ENCODE measurements at places on chromosomes 1 and 21.

GRCh38 chr1:215899901-215900300 is 332.8 kb downstream of the KCTD3 start:
- H3K27me3 ChIP-seq = no peaks in the 10 kb centered on the region
- no peaks in the 10 kb centered on the region for H3K36me3 ChIP-seq
- DNase-seq = no peak
- no peak overlapping the region for H3K27ac ChIP-seq
- no peaks in the 10 kb centered on the region for H3K4me1 ChIP-seq
- H3K4me3 ChIP-seq = no peak overlapping the region

- no peaks in the 10 kb centered on the region for H3K27me3 ChIP-seq
- H3K4me1 ChIP-seq = peaks cover 3% of the 10 kb centered on the region
- peak overlapping the region; percentile 7 for H3K27ac ChIP-seq
- H3K36me3 ChIP-seq = no peaks in the 10 kb centered on the region
- peak overlapping the region; percentile 43 for H3K4me3 ChIP-seq
Observed at GRCh38 chr1:28913786-28914227, 562 bp upstream of the EPB41 start.

- H3K27me3 ChIP-seq = no peaks in the 10 kb centered on the region
- no peak for DNase-seq
- no peak overlapping the region for H3K27ac ChIP-seq
- H3K36me3 ChIP-seq = peaks cover 85% of the 10 kb centered on the region
Observed at GRCh38 chr1:19115082-19115808, 94.8 kb downstream of the UBR4 start.

- H3K36me3 ChIP-seq = no peaks in the 10 kb centered on the region
- H3K4me3 ChIP-seq = no peak overlapping the region
- H3K27me3 ChIP-seq = no peaks in the 10 kb centered on the region
- no peak for DNase-seq
- H3K27ac ChIP-seq = no peak overlapping the region
Observed at GRCh38 chr1:5611431-5611830, 380.8 kb downstream of the NPHP4 start.

GRCh38 chr1:155175927-155176371 is 2.3 kb downstream of the TRIM46 start:
- no peaks in the 10 kb centered on the region for H3K27me3 ChIP-seq
- H3K27ac ChIP-seq = no peak overlapping the region
- H3K4me3 ChIP-seq = no peak overlapping the region

GRCh38 chr1:171939740-171940139 is 98.4 kb downstream of the DNM3 start:
- no peaks in the 10 kb centered on the region for H3K4me1 ChIP-seq
- H3K27me3 ChIP-seq = no peaks in the 10 kb centered on the region
- no peak overlapping the region for H3K27ac ChIP-seq
- H3K4me3 ChIP-seq = no peak overlapping the region
- H3K36me3 ChIP-seq = no peaks in the 10 kb centered on the region
- no peak for DNase-seq

DNA sequence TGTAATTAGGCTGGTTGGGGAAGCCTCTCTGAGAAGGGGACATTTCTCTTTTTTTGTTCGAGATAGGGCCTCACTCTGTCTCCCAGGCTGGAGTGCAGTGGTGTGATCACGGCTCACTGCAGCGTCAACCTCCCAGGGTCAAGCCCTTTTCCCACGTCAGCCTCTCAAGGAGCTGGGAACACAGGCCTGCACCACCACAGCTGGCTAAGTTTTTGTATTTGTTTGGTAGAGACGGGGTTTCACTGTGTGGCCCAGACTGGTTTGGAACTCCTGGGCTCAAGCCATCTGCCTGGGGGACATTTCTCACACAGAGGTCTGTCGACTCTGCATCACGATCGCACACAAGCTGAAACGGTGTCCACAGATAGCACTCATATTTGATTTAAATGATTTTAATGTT is 39.7 kb downstream of the HUNK start:
- no peaks in the 10 kb centered on the region for H3K36me3 ChIP-seq
- H3K27ac ChIP-seq = no peak overlapping the region
- peaks cover 23% of the 10 kb centered on the region for H3K4me1 ChIP-seq

- no peak overlapping the region for H3K4me3 ChIP-seq
- no peak overlapping the region for H3K27ac ChIP-seq
- H3K4me1 ChIP-seq = peaks cover 3% of the 10 kb centered on the region
- no peaks in the 10 kb centered on the region for H3K36me3 ChIP-seq
- no peak for DNase-seq
Observed at GRCh38 chr1:31183927-31184554, 55.6 kb downstream of the NKAIN1 start.

- peaks cover 1% of the 10 kb centered on the region for H3K4me1 ChIP-seq
- DNase-seq = no peak
- no peaks in the 10 kb centered on the region for H3K36me3 ChIP-seq
- H3K4me3 ChIP-seq = no peak overlapping the region
- no peaks in the 10 kb centered on the region for H3K27me3 ChIP-seq
Observed at GRCh38 chr21:42390696-42391095, 5.2 kb downstream of the TMPRSS3 start.

DNA sequence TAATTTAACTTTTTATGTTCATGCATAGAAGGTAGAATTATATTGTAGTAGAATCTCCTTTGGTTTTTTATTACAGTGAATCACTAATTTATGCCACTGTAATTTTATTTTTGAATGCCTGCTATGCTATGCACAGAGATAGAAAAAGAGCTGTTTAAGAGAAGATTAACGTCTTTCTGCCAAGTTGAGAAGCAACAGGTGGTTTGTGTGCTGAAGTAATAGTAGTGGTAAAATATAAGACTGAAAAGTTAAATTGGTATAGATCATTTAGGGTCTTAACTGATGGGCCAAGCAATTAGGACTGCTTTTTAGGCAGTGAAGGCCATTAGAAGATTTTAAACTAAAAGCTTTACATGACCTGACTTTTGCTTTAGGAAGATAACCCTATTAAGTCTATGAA is 115.1 kb downstream of the SYT14 start:
- no peaks in the 10 kb centered on the region for H3K4me1 ChIP-seq
- no peak overlapping the region for H3K27ac ChIP-seq
- H3K36me3 ChIP-seq = no peaks in the 10 kb centered on the region
- no peaks in the 10 kb centered on the region for H3K27me3 ChIP-seq
- no peak for DNase-seq

GRCh38 chr1:89844860-89845259 is 24.0 kb downstream of the LRRC8D start:
- no peak overlapping the region for H3K27ac ChIP-seq
- H3K4me3 ChIP-seq = no peak overlapping the region
- DNase-seq = no peak

DNA sequence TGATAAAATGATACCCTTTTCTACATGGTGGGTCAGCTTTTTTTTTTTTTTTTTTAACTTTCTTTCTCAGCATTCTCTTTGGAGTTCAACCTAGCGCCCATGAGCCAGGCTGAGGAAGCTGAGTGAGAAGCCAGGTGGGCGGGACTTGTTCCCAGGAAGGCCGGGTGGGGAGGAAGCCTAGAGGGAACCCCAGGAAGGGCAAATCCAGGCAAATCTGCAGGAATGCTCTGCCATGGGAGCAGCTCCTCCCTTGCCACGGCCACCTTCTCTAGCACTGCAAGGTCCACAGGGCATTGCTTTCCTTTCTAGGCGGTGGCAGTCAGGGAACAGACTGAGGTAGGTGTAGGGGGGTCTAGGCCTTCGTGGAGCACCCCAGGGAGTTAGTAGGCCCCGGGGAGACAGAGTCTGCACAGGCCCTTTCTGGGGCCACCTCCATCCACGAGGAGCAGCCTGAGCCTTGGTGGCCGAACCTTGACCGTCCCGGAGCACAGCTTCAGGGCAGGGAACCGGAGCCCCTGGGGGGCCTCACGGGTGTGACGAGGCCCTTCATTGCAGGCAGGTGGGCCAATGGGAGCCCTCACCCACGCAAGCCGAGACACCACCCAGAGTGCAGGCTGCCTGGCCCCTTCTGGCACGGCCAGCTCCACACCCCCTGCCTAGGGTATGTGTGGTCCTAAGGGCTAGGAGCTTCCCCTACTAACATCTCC is 18.2 kb upstream of the CCDC27 start:
- H3K36me3 ChIP-seq = peaks cover 25% of the 10 kb centered on the region
- H3K4me3 ChIP-seq = no peak overlapping the region
- no peak overlapping the region for H3K27ac ChIP-seq

DNA sequence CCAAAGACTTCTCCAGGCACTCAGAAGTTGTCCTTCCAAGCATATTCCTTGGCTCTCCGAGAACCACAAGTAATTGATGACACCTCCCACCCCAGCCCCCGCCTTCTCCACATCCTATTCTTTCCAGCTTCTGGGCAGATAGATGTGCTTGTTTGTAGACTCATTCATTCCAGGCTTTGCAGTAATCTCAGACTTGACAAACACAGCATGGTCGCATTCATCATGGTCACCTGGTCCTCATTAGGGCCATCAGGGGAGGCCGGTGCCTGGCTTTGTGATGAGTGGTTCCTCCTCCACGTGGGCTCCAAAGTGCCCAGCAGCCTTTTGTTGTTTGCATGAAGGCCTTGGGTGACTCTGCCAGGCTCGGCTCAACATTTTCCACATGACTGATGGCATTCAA is 28.5 kb upstream of the KCNE2 start:
- DNase-seq = no peak
- H3K27ac ChIP-seq = no peak overlapping the region
- H3K36me3 ChIP-seq = no peaks in the 10 kb centered on the region
- no peak overlapping the region for H3K4me3 ChIP-seq
- peaks cover 8% of the 10 kb centered on the region for H3K4me1 ChIP-seq

DNA sequence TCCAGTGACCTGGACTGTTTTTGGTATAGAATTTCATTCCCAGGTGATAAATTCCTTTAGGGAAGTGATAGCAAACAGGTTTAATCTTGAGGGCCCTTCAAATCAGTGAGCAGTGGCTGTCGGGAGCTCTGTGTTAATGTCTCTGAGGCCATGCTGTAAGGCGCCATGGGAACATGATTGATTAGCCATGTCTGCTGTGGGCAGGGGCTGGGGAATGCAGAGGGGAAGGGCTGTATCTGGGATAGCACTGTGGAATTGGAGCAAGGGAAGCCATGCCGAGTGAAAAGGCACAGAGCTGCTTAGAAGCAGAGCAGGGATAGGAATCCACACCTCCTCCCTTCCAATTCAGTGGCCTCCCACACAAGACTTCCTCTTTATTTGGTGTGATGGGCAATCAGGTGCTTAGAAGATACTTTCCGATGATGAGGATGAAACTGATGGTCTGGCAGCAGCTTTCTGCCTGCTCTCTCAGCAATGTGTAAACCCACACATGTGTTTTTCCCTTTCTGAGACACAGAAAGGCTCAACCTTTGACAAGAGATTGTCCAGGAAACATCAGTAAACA is 83.8 kb upstream of the SSX2IP start:
- H3K27ac ChIP-seq = no peak overlapping the region
- peaks cover 1% of the 10 kb centered on the region for H3K4me1 ChIP-seq
- no peaks in the 10 kb centered on the region for H3K27me3 ChIP-seq
- no peak overlapping the region for H3K4me3 ChIP-seq
- H3K36me3 ChIP-seq = no peaks in the 10 kb centered on the region

GRCh38 chr1:6141592-6141991 is 38.5 kb downstream of the CHD5 start:
- H3K4me3 ChIP-seq = no peak overlapping the region
- no peak for DNase-seq
- no peaks in the 10 kb centered on the region for H3K4me1 ChIP-seq
- no peaks in the 10 kb centered on the region for H3K36me3 ChIP-seq

GRCh38 chr1:31370021-31370420 is 2.9 kb downstream of the FABP3 start:
- no peak overlapping the region for H3K4me3 ChIP-seq
- H3K27me3 ChIP-seq = no peaks in the 10 kb centered on the region
- peaks cover 12% of the 10 kb centered on the region for H3K4me1 ChIP-seq
- no peak overlapping the region for H3K27ac ChIP-seq
- DNase-seq = no peak

DNA sequence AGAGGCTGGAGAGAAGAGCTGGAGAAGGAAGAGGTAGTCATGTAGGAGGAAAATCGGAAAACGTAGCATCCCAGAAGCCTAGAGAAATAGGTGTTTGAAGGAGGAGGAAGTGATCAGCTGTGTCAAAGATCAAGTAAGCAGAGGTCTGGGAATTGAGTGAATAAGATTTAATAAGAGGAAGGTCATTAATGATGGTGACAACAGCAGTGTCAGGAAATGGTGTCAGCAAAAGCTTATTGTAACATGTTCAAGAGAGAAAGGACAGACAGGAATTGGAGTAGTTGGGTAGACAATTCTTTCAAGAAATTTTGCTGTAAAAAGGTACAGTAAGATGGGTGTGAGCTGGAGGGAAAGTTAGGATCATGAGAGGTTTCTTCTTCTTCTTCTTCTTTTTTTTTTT is 41.6 kb upstream of the SLC6A9 start:
- no peaks in the 10 kb centered on the region for H3K27me3 ChIP-seq
- H3K4me3 ChIP-seq = no peak overlapping the region
- no peak for DNase-seq
- H3K27ac ChIP-seq = no peak overlapping the region
- H3K4me1 ChIP-seq = no peaks in the 10 kb centered on the region

DNA sequence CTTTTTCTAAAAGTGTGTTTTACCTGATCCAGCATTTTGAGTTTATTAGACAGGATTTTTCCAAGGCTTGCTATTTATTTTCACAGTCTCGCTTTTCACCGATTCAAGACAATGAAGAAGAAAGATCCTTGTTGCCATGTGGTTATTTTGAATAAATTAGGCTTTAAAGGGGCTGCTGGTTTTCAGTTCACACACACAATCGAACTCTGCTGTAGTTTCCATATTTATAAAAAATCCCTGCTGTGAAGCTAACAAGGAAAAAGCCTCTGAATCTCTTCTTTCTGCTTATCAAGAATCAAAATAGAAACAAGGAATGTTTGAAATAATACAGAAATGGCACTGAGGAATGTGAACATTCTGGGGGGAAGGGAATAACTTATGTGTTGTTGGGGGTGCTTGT is 102.5 kb upstream of the KAZN start:
- no peaks in the 10 kb centered on the region for H3K36me3 ChIP-seq
- no peaks in the 10 kb centered on the region for H3K4me1 ChIP-seq
- no peak overlapping the region for H3K27ac ChIP-seq
- no peak overlapping the region for H3K4me3 ChIP-seq
- no peaks in the 10 kb centered on the region for H3K27me3 ChIP-seq

- no peaks in the 10 kb centered on the region for H3K36me3 ChIP-seq
- no peak overlapping the region for H3K27ac ChIP-seq
- DNase-seq = no peak
- peaks cover 23% of the 10 kb centered on the region for H3K4me1 ChIP-seq
- no peaks in the 10 kb centered on the region for H3K27me3 ChIP-seq
- no peak overlapping the region for H3K4me3 ChIP-seq
Observed at GRCh38 chr1:2215329-2215728, 12.8 kb upstream of the SKI start.

- no peak for DNase-seq
- H3K27ac ChIP-seq = no peak overlapping the region
- no peaks in the 10 kb centered on the region for H3K4me1 ChIP-seq
Observed at GRCh38 chr1:165152109-165152508, 204.4 kb downstream of the LMX1A start.

All from trophoblast cell (in vitro differentiated cells and primary cell).